Stimulated activated CD8-positive, alpha-beta memory T cell treated with anti-CD3 and anti-CD28 coated beads, Interleukin-15, amount 100 ng/mL, for 4 hours (primary cell): ENCODE measurements at places on chromosomes 12 and 14.

DNA sequence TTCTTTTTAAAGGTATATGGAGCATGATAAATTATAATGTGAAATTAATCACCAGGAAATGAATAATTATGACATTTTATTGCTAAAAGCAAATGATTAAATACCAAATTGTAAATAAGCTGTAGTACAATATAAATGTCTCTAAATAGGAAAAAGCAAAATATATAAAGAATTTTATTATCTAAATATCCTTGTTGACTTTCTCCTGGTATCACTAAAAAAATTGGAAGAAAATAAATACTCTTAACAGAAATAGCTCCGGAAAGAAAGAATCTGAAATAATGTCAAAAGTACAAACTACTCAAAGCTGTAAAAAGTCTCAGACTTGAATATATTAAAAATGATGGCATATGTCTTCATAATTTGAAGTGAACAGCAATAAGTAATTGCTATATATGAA is at the start of gene OR11H7:
TSS of gene OR11H7 (plus strand) at position 301 of the 400 bp plus-strand sequence.
- no peak for DNase-seq

GRCh38 chr12:7694556-7695236 is 879 bp downstream of the GDF3 start:
- DNase-seq, result no peak

- no peak for DNase-seq
These were observed 83.8 kb upstream of the PIWIL1 start for GRCh38 chr12:130253866-130254265.

DNA sequence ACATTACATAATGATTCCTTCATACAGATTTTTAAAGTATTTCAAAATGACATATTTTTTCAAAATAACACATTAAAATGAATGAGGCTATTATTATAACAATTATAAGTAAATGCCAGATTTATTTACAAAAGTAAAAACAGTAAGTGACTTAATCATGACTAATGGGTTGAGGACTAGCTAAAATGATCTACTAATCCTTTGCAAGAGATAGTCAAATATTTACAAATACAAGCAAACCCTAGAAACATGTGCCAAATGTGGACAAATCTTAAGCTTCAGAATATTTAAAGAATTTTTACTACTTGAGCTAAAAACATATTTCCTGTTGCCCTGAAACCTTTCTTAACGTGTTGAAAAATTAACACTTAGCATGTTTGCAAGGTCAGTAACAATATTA is 74.8 kb downstream of the KIF21A start:
- no peak for DNase-seq

GRCh38 chr12:14239935-14240872 is 125.3 kb upstream of the ATF7IP start:
- DNase-seq, result no peak

GRCh38 chr14:99401621-99402284 is 78.9 kb downstream of the SETD3 start:
- no peak for DNase-seq

GRCh38 chr12:24173067-24173466 is 223.6 kb upstream of the SOX5 start:
- DNase-seq, result no peak

DNA sequence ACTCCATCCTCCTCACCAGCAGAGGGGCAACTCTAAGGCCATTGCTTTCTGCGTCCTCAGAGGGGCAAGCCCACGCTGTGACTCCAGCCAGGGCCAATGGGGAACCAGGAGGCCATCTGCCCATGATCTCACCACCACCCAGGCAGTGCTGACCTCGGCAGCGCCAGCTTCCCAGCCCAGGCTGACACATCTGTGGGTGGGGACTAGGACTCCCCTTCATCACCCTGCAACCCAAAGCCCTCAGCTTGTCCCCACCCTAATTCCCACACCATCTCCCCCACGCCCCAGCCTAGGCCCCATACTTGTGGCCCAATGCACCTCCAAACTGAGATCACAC is 58.6 kb downstream of the VWF start:
- no peak for DNase-seq

DNA sequence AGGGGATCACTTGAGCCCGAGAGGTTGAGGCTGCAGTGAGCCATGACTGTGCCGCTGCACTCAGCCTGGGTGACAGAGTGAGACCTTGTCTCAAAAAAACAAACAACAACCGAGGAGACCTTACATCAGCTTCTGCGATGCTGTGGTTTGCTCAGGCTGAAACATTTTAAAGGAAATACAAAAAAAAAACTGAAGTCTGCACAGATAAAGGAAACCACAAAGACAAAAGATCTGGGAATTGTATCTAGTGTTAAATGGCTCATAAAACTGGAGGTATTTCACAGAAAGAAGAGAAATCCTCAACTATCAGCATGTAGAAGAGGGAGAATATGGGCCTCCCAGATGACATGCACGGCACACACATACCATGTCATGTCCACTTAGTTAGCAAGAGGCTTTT is 60.3 kb upstream of the VPS33A start:
- DNase-seq, result no peak

DNA sequence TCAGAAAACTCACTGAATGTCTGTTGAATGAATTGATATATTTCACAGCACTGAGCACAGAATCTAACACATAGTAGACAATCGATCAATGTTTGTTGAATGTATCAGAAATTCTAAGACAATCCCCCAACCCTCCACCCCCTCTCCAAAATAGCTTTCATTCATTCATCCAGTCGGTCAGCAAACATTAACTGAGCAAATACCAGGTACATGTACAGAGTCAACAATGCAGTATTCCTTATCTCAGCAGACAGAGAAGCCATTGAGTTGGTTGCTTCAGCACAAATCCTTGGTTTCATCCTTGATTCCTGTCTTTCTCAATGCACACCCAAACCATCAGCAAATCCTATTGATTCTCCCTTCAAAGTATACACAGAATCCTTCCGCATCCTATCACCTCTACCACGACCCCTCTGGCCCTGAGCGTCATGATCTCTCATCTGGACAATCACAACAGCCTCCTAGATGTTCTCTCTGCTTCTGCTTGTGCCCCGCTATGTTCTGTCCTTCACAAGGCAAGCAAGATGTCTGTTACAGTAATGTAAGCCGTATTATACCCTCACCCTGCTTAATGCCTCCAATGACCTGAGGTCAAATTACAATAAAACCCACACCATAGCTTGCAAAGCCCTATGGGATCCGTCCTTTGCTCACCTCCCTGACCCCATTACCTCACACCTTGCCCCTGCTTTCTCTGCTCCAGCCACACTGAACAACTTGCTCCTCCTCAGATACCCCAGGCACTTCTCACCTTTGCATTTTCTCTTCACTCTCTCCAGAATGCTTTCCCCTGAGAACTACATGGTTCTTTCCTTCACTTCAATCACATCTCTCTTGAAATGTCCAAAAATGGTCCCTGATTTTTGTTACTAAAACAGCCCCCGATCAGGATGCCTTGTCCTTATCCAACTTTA is 738.1 kb upstream of the TBX3 start:
- DNase-seq, result no peak
